Karpas-422 (cell line): ENCODE measurements at places on chromosomes 16 and 17. TPM values are rescaled to one million over a fixed set of nuclear protein-coding genes. Genes with fewer than 3 reads are reported as not detected.

DNA sequence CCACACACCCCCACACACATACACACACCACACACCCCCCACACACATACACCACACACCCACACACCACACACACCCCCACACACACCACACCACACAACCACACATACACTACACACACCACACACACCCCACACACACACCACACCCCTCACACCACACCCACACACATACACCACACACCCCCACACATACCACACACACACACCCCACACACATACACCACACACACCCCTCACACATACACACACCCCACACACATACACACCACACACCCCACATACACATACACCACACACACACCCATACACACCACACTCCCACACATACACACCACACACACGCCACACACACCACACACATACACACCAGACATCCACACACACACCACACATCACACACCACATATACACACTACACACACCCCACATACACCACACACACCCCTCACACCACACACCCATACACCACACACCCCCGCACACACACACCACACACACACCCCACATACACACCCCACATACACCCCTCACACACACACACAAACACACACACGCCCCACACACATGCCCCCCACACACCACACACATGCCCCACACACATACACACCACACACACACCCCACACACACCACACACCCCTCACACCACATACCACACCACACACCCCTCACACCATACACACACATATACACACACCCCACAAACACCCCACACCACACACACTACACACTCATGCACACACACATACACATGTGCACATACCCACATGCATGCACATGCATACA, 25.9 kb upstream of the GSG1L start:
- no peaks in the 10 kb centered on the region for H3K4me1 ChIP-seq
- H3K27ac ChIP-seq = no peak overlapping the region
- no peak for DNase-seq
- H3K36me3 ChIP-seq = peaks cover 3% of the 10 kb centered on the region; the same call in 1 of the 2 replicates
- no peaks in the 10 kb centered on the region for H3K27me3 ChIP-seq

- DNase-seq = no peak
- no peaks in the 10 kb centered on the region for H3K4me1 ChIP-seq
- no peaks in the 10 kb centered on the region for H3K27me3 ChIP-seq
- no peaks in the 10 kb centered on the region for H3K36me3 ChIP-seq
- no peak overlapping the region for H3K27ac ChIP-seq
- H3K4me3 ChIP-seq = no peak overlapping the region
Observed at GRCh38 chr16:74070237-74070636, 226.4 kb upstream of the PSMD7 start.

DNA sequence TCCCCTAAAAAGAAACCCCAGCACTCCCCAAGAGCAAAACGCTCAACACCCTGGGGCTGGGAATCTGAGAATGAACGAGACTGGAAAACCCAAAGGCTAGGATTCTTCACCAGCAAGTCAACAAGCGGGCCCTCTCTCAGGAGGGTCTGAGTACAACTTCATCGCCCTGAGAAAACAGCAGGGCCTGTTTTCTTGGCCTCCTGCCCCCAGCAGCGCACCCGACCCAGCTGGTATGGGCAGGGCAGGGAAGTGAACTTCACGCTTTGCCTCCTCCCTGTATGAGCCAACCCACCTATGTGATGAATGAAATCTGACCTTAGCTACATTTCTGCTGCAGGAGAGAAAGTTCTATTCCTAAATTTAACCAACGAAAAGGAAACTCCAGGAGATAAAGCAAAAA, 11.1 kb downstream of the NUDT16L1 start:
- no peak overlapping the region for H3K27ac ChIP-seq
- H3K4me3 ChIP-seq = no peak overlapping the region
- DNase-seq = no peak
- H3K4me1 ChIP-seq = no peaks in the 10 kb centered on the region
- H3K27me3 ChIP-seq = no peaks in the 10 kb centered on the region
- H3K36me3 ChIP-seq = peaks cover 2% of the 10 kb centered on the region; the same call in 1 of the 2 replicates

DNA sequence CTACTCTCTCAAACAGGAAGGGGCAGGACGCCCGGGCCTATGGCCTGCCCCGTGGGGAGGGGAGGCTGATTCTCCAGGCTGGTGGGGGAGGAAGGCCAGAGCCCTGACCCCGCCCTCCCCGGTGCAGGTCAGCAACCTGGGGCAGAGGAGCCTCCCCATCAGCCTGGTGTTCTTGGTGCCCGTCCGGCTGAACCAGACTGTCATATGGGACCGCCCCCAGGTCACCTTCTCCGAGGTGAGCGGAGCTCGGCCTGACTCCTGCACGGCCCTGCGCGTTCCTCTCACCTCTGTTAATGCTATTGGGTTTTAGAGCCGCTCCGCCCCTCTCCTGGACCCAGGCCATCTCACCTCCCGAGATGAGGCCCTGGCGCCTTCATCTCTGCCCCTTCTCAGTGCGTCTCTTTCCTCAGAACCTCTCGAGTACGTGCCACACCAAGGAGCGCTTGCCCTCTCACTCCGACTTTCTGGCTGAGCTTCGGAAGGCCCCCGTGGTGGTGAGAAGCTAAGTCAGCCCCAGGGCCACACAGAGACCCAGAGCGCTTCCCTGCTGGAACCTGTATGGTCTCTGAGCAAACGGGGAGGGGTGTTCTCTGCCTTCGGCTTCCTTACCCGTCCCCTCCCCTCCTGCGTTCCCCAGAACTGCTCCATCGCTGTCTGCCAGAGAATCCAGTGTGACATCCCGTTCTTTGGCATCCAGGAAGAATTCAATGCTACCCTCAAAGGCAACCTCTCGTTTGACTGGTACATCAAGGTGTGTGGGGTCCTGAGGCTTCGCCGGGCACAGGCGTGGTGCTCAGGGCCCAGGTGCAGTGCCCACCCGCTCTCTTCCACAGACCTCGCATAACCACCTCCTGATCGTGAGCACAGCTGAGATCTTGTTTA, 25.1 kb upstream of the ITGAX start:
- H3K4me3 ChIP-seq = no peak overlapping the region
- H3K36me3 ChIP-seq = no peaks in the 10 kb centered on the region
- no peak for DNase-seq
- no peak overlapping the region for H3K27ac ChIP-seq
- H3K4me1 ChIP-seq = no peaks in the 10 kb centered on the region
- no peaks in the 10 kb centered on the region for H3K27me3 ChIP-seq

CLEC10A gene
- total RNA-seq = not detected in 2 replicates

DNA sequence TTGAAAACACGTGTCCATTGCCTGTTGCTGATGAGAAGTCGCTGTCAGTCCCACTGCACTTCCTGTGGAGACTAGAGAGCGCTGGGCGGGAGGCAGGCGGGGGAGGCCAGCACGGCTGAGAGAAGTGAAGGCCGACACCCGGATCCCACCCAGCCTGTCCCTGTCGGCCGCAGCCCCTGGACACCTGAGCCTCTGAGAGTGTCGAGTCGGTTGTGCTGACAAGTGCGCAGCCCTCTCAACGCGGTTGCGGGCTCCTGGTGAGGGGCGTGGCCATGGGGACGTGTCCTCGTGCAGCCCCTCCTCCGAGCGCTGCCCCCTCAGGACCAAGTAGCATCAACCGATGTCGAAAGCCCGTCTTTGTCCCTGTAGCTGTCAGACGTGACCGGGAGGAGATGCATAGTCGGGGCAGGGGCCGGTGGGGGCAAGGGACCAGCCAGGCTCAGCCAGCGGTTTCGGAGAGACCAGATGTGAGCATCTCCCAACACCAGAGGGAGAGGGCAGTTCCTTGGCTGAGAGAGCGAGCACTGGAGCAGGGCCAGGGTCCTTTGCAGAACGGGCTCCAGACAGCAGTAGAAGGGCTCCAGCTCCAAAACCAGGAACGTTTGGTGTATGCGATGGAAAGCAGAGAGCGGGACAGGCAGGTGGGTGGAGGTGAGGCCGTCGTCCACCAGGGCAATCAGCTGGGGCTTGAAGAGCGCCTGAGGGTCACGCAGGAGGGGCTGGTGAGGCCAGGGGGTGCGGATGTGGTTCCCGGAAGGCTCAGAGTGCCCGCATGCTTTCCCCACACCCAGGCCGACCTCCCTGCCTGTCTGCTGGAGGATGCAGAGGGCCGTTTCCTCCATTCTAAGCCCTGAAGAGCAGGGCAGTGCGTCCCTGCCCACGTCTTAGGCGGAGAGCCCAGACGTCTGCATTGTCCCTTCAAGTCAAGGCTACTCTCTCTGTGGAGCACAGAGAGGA, 43.3 kb upstream of the CHMP6 start:
- no peaks in the 10 kb centered on the region for H3K36me3 ChIP-seq
- no peak overlapping the region for H3K27ac ChIP-seq

PABPN1L gene
- total RNA-seq = not detected in 2 replicates

SEPTIN12 gene
- total RNA-seq = not detected in 2 replicates

MTSS2 gene
- total RNA-seq = 0.15 and 0.47 TPM in 2 replicates

GRCh38 chr16:50360033-50360778, 8.6 kb downstream of the BRD7 start:
- H3K27me3 ChIP-seq = no peaks in the 10 kb centered on the region
- no peak overlapping the region for H3K4me3 ChIP-seq

- no peaks in the 10 kb centered on the region for H3K27me3 ChIP-seq
- DNase-seq = no peak
- no peaks in the 10 kb centered on the region for H3K36me3 ChIP-seq
- H3K4me1 ChIP-seq = no peaks in the 10 kb centered on the region
- H3K27ac ChIP-seq = no peak overlapping the region
Observed at GRCh38 chr16:10664720-10665126, 30.0 kb downstream of the TEKT5 start.

GRCh38 chr17:58734811-58735210, 20.8 kb upstream of the PPM1E start:
- H3K4me1 ChIP-seq = no peaks in the 10 kb centered on the region
- no peaks in the 10 kb centered on the region for H3K27me3 ChIP-seq
- H3K36me3 ChIP-seq = no peaks in the 10 kb centered on the region
- H3K27ac ChIP-seq = no peak overlapping the region
- no peak overlapping the region for H3K4me3 ChIP-seq

DNA sequence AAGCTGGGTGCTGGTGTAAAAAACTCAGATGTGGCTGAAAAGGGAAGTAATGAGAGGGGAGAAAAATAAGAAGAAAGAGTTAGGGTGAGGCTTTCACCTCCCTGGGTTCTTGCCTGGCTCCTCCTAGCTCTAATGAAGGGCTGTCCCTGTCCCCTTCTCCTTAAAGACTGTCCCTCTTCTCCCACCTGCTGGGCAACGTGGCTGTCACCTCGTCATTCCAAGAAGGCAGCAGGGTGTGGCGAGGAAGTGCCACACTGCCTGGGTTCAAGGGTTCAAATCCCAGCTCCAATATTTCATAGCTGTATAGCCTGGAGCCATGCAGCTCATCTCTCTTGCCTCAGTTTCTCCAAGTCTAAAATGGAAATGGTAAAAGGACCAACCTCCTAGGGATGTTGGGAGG, 122.5 kb upstream of the CACNG5 start:
- no peak overlapping the region for H3K27ac ChIP-seq
- no peaks in the 10 kb centered on the region for H3K27me3 ChIP-seq
- H3K4me1 ChIP-seq = peaks cover 50% of the 10 kb centered on the region
- H3K36me3 ChIP-seq = no peaks in the 10 kb centered on the region
- no peak for DNase-seq

GRCh38 chr16:86089334-86089900, 190.5 kb downstream of the IRF8 start:
- no peaks in the 10 kb centered on the region for H3K4me1 ChIP-seq
- H3K4me3 ChIP-seq = no peak overlapping the region
- no peak for DNase-seq
- no peak overlapping the region for H3K27ac ChIP-seq
- no peaks in the 10 kb centered on the region for H3K36me3 ChIP-seq
